Stimulated activated CD4-positive, alpha-beta T cell treated with anti-CD3 and anti-CD28 coated beads, Interleukin-4, amount 100 ng/mL, for 1 hour (primary cell): ENCODE measurements at places on chromosomes 16 and 17.

GRCh38 chr17:43200127-43200526 is 11.5 kb upstream of the TMEM106A start:
- DNase-seq, result no peak

DNA sequence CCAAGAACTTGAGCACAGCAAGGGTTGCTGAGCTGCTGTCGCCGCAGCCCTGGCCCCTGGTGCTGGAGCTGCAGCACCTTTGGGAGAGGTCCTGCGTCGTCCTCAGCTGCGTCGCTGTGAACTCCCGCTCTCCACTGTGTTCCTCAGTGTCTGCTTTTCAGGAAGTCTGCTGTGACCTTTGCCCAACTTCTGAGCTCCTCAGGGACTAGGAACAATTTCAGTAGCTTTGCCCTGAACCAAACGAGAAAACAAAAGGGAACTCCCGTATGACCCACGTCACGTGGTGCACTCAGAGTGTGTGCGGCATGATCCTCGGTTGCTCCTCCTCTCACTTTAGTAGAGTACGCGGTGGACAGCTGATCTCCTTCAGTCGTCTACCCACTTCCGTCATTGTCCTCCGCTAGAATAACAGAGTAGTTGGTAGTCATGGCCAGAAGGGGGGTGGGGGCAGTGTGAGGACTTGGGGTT is 44.2 kb downstream of the WDR45B start:
- no peak for DNase-seq

DNA sequence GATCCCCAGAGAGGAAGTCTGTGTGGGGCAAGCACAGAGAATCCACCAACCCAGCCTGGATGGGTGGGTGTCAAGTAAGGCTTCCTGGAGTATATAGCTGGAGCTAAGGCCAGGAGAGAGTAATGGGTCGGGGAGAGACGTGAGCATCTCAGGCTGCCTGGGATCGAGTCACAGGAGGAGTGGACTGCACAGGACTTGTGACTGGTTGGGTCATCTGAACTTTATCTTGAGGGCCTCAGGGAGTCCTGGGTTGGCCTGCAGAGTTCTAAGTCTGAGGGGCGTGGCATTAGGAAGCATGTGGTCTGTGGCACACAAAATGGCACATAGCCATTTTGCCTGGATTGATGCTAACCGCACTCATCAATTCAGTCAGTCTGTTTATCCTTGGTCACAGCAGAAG is 1.5 kb downstream of the PLA2G15 start:
- no peak for DNase-seq

GRCh38 chr17:81241648-81242420 is 2.7 kb downstream of the NDUFAF8 start:
- peak; percentile 68 for DNase-seq

DNA sequence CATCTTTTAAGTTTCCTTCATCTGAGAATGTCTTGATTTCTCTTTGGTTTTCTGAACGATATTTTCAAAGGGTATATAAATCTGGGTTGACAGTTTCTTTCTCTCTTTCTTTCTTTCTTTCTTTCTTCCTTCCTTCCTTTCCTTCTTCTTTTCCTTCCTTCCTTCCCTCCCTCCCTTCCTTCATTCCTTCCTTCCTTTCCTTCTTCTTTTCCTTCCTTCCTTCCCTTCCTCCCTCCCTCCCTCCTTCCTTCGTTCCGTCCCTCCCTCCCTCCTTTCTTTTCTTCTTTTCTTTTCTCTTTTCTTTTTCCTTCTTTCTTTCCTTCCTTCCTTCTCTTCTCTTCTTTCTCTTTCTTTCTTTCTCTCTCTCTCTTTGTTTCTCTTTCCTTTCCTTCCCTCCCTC is 7.6 kb upstream of the KRT39 start:
- no peak for DNase-seq

DNA sequence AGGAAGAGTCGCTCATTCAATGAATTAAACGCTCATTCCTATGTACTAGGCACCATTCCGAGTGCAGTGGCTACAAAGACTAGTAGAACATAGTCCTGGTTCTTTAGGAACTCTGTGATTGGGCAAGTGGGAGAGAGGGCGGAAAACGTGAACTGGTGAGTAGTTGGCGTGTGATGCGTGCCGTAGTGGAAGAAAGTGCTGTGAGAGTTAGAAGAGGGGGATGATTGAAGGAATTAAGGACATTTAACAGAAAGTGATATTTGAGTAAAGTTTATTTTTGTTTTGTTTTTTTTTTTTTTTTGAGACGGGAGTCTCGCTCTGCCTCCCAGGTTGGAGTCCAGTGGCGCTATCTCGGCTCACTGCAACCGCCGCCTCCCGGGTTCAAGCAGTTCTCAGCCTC is 7.9 kb upstream of the SLFN14 start:
- DNase-seq, result peak; percentile 47

DNA sequence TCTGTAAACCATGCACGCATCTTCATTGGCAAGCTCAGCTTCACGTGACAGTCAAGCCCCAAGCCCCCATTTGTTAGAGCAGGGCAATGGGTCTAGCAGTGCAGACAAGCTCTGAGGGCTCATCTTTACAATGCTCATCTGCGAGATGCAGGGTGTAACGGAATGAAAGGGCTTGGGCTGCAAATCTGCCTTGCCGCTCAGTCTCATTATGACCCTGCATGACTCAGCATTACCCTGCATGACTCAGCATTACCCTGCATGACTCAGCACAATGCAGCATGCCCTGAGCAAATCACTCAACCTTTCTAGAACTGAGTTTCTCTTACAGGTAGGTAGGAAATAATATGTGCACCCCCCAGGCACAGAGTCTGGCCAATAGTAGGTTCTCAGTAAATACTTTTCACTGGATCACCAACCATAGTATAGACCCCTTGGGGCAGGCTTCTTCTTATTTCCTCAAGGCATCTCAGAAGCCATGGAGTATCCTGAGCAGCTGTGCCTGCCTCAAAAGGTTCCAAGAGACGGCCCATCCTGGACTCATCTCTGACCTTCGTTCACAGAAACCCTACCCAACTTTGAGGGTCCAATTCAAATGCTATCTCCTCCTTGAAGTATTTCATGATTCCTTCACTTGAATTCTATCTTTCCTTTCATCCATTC is 391.3 kb upstream of the CDH5 start:
- DNase-seq, result no peak

DNA sequence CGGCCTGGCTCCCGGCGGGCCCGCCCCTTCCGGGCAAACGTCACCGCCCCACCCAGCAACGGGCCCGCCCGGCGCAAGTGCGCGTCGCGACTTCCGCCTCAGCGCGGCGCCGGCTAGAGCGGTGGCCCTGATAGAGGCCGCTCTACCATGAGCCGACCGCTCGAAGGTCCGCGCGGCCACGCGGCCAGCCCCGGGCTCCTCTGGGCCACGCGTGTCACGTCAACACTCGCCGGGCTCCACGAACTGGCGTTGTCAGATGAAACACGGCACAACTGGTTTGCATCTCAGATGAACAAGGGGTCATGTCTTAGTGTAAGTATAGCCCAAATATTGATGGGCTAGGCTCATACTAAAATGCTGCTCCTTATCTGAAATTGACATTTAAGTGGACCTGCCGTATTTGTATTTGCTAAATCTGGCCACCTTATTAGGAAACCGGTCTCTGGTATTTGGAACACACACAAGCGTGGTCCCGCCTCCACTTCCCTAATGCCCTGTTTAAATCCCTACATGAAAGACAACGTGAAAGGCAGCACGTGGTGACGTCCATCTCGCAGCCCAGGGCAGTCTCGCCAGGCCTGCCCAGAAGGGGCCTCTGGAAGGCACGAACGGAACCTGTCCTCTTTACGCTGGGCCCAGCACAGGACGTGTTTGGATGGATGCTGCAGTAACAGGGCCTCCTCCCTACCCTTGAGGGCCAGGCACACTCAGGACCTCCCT is at the start of gene ZNF598:
TSS of gene ZNF598 (minus strand) at position 31 of the 720 bp plus-strand sequence.
- peak; percentile 82 for DNase-seq

DNA sequence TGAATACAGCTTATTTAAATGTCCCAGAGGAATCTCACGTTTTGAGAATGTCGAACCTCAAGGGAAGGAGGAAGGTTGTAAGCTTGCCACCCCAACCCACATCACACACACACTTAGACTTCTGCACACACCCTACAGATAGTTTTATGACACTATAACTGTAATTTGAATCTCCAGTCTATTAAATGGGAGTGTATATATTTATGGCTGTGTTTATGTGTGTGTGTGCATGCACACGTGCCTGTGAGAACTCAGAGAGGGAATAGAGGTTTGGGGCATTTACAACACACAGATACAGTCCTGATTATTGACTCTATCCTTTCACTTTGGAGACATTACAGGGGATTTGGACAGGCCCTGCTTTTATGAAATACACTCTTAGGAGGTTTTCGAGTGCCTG is 171.5 kb upstream of the MAF start:
- DNase-seq, result no peak

DNA sequence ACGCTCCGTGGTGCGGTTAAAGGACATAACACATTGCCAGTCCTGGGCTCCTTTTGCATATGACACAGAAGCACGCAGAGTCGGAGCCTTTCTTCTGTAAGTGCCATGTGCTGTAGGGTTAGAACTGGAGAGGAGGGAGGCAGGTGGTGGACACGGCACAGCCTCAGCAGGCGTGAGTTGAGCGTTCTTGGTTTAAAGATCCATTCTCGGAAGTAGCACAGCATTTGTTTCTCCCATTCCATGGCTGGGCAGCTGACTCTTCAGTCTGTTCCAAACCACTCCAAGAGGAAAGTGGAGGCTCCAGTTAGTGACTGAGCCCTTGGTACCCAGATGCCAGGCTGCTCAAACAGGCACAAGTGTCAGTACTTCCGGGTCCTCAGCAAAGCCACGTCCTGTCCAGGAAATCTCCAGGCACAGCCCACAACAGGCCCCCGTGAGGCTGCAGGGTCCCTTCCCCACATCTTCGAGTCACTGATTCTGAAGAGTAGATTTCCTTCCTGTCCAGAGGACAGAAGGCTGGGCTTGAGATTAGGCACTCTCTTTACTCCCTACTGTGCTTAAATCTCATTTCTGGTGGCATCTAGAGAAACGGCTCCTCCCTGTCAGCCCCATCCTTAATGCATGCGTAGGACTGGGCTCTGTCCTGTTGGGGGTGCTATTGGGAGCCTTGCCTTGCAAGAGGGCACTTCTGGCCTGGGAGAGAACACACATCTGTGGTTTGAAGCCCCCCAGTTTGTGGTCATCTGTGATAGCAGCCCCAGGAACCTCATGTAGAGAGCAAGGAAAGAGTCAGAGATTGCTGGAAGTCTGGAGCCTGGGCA is 39.6 kb upstream of the NAT9 start:
- no peak for DNase-seq

DNA sequence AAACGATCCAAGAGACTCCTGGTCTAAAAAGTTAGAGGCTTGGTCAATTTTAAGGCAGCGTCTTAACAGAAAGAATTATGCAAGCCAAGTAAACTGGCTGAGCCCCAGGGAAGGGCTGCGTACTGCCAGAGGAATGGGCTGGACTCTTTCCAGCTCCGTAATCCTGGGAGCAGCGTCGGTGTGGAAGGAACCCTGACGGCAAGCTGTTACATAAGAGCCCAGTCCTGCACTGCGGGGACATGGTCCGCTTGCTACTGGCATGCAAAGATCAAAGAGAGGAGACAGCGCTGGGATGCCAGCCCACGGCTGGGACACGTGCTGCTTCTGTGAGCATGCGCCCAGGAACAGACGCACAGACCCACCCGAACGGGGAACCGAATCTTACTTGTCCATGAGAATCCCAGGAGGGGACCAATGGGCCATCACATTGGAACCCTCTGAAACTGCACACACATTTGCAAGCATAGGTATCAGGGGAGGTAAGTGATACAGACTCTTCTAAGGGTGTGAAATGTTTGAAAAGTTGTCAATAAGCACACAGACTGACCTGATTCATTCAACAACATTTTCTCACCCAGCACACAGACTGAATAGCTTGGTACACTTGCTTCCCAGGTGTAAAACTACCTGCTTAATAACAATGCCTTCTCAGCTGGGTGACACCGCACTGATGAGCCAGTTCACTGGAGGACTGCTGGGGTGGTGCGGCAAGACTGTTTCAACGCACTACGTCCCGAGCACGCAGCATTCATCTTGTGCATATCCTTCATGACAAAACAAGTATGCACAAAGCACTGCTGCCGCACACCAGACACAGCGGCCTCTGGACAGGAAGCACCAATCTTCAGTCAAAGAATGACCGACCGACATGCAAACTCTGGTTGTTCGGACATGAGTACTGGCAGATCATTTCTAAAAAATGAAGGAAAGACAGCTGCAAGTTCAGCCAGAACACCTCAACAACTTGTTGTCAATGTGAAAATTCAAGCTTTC is 94.9 kb downstream of the ANKRD11 start:
- no peak for DNase-seq

DNA sequence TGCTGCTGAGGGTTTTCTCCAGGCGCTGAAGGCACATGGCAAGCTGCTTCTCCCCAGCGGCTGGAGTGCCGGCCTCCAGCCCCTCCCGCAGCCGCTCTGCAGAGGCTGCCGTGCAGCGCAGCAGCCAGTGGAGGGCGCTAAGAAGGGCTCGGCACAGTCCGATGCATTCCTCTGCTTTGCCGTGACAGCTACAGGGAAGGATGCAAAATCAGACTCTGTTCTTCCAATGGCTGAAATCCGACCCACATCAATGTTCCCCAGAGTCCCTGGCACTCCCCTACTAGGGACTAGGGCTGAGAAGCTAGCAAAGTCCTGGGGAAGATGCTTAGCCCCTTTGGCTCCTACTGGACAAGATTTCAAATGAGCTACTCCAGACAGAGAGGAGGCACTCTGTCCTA is 19.0 kb downstream of the MED24 start:
- no peak for DNase-seq

DNA sequence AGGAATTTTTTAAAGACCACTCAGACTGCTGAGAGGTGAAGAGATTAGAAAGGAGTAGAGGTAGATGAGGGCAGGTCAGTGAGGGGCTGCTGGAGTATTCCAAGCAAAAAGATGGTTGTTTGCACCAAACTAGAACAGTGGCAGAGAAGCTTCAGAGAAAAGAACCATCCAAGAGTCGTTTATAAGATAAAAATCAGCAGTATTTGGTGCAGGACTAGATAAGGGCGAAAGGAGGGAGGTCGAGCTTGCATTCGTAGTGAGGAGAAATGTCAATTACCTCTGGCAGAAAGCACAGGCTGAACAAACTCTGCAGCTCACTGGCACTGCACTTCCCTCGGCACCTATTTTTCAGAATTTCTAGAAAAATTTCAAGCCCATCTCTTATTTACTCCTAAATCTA is 9.6 kb downstream of the TEX2 start:
- no peak for DNase-seq

GRCh38 chr17:36661047-36661666 is 59.8 kb downstream of the MRM1 start:
- DNase-seq, result no peak

GRCh38 chr17:81955756-81956544 is 5.0 kb downstream of the NOTUM start:
- DNase-seq, result no peak

- DNase-seq, result no peak
Measured at GRCh38 chr16:51538707-51539498, 387.8 kb upstream of the SALL1 start.

GRCh38 chr16:87437327-87437726 is 45.2 kb downstream of the MAP1LC3B start:
- no peak for DNase-seq

DNA sequence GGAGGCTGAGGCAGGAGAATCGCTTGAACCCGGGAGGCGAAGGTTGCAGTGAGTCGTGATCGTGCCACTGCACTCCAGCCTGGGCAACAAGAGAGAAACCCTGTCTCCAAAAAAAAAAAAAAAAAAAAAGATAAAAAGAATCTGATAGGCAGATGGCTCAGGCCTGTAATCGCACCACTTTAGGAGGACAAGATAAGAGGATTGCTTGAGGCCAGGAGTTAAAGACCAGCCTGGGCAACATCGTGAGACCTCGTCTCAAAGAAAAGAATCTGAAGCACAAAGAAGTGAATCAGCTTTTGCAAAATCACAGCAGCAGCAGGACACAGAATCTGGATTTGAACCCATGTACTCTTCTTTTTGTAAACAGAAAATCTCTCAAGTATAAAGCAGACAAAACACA is 7.6 kb downstream of the NOB1 start:
- no peak for DNase-seq
